Right renal cortex interstitium (tissue), 3 donors: ENCODE measurements at places on chromosomes 16 and 17.

DNA sequence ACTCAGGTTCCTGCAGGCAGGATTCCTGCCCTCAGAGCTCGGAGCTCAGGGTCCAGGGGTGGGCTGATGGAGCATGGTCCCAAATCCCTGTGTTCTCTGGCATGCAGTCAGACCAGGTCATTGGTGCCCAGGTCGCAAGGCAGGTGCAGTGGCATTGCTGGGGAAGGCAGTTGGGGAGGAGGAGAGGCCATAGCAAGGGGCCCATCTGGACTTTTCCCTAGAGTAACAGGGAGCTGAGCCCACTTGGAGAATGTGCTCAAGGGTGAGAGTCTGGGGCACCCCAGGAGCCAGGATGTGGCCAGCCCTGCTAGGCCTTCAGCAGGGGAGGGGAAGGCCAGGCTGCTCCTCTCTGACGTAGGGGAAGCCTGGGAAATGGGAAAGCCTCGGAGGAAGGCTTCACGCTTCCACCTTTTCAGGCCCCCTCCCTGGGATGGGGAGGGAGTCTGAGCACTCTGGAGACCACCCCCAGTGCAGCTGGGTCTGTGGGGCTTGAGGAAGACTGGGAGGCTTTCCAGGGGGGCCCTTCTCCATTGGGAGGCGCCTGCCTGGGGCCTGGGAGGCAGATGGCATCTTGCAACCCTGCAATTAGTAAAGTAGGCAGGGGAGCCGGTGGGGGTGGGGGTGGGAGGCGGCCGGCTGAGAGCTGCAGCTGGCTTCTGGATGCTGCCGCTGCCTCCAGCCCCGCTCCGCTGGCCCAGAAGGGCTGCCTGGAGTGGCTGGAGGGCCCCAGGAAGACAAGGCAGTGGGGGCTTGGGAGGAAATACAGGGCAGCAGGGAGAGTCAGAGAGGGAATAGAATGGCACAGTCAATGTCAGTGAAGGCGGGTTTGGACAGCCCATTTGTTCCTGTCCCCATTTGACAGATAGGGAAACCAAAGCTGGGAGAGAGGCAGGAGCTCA, 21.1 kb upstream of the DOK4 start:
- DNase-seq = no peak

DNA sequence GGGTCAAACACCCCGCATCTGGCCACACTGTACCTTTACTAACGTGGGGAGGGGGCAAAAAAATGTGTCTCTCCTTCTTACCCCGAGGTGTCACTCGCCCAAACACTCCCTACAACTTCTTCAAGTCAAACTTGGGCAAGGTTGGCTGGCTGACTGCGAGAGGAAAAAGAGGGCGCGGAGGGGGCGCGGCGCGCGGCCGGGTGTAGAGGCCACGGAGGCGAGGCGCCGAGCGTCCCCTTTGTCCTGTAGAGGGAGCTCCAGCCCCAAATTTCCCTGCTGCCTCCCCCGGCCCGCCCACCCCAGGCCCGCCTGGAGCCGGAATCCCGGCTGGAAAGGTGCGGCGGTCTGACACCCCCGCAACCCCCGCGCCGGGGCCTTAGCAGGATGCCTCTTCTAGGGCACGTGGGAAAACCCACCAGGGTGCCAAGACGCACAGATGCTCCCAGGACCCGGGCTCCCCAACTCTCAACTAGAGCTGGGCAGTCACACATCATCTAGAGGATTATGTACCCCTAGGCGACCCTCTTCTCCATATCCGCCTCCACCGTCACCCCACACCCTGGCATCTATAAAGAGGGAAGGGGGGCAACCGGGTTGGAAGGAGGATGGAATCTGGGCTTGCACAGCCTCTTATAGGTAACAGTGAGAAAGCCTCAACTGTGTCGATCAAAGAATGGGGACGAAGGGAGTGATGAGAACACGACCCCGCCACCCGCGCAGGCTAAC, 4.2 kb downstream of the IRX3 start:
- DNase-seq = no peak

DNA sequence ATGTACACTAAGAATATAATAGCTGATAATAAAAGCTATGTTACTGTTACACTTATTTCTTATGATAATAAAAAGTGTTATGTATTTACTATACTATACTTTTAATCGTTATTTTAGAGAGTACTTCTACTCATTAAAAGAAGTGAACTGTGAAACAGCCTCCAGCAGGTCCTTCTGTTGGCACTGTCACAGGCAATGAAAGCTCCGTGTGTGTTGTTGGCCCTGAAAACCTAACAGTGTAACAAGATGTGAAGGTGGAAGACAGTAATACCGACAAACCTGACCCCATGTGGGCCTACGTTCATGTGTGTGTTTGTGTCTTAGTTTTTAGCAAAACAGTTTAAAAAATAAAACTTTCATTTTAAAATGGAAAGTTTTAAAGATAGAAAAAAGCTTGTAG, 91.8 kb downstream of the STH start:
- DNase-seq = no peak

GRCh38 chr17:7503521-7503920, 19.4 kb downstream of the POLR2A start:
- no peak for DNase-seq

DNA sequence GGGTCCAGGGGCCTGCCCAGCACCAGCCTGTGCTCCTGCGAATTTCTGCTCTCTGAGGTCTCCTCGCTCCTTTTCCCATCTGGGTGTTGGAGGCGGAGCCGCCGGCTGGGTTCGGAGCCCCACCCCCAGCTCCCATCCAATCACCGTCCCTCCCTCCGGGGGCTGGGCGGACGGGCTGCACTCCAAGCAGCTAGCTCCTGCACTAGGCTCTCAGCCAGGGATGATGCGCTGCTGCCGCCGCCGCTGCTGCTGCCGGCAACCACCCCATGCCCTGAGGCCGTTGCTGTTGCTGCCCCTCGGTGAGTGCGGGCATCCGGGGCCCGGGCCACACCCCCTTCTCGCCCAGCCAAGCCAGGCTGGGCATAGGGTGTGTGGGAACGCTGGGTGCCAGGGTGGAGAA, at the start of gene NRN1L:
NRN1L (plus strand) TSS at position 202 of the 400 bp plus-strand sequence; CDS start at position 221, 19 bp downstream.
- no peak for DNase-seq

DNA sequence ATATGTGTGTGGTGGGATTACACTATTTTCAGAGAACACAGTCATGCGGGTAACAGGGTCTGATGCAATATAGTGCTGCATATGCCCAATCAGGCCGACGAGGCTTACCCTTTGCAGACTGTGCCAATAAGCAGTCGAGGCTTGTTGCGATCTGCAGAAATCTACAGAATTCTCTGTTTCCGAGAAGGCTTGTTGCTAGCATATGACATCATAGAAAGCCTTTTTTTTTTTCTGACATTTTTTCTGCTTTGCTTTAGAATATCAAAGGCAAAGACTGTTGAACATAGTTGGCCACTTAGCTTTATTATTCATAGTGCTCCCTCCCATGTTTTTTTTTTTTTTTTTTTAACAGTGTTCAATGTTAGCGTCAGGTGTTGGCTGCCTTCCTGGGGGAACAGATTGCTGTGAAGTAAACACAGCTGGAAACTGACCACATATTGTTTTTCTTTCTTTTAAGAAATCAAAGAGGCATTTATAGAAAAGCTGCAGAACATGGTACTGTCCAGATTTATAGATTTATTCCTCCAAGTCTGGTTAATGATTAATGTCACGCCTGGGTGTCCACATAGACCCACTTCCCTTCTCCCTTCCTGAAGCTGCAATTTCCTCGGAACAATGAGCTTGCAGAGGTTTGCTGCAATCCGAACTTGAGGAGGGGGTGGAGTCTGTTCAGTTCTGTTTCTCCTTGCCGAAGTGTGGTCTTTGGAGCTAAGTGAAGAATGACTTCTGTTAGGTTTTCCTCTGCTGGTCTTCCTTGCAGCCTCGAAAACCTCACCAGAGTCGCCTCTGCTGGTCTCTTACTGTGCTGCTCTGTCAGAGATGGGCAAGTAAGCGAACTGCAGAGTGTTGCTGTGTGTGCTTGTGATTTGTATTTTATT, 87.3 kb downstream of the MAP2K6 start:
- DNase-seq = peak; percentile 52

DNA sequence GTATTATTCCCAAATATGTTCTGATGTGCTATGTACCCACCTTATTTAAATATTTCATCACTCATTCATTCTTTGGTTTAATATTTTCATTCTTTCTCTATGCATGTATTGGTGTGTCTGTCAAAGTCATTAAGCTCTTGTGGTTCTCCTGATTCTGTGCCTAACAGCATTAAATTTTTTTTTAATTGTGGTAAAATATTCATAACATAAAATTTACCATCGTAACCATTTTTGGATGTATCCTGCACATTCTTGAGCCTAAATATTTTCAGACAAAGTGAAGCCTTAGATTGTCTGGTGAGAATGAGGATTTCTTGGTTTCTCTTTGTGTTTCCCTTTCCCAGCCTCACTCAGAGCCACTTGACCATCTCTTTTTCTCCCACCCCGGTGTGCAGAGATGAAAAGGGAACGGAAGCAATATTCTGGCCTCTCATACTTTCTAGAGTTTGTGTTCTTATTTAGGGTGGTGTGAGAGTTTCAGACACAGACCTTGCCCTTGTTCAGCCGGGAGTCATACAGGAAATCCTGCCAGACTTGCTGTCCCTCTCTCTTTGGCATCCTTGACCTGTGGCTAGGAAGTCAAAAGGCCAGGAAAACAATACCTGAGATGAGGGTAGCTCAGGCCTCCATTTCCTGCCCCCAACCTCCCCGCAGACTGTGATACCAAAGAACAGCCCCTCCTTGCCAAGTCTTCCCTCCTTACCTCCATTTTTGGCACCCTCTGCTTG, 4.9 kb downstream of the CCL5 start:
- DNase-seq = no peak

DNA sequence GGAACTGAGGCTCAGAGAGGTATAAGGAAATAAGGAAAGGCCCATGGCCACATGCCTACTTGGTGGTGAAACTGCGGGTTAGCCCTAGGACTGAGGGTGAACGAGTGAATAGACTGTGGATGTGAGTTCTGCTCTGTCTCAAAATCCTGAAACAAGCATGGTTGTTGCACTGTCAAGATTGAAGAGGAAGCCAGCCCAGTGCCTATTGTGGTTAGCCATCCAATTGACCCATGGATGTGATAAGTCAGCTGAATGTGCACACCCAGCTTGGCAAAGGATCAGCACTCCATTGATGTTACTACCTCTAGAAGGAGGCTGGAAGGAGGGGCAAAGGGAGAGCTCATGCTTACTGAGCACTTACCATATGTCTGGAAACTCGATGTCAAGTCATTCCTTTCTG, 4.5 kb downstream of the TMEM114 start:
- DNase-seq = no peak

- no peak for DNase-seq
Observed at GRCh38 chr16:85900027-85900792, 1.2 kb downstream of the IRF8 start.

DNA sequence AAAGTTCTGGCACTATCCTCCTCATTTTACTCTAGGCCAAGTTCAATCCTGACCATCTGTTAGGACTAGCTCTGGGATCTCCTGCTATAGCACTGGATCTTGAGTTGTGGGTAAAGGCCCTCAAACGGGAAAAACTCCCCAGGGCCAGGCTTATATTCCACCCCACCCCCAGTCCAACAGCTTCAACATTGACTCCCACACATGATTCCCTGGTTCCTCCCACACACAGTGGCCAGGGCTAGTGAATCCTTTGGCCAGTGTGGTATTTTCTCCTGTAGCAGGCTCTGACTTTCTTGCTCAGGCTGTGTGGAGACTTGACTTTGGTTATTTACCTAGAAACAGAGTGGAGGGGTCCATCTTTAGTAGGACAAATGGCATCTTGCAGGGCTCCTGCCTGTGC, 10.3 kb upstream of the AKAP10 start:
- DNase-seq = no peak

- no peak for DNase-seq
Observed at GRCh38 chr17:1485423-1486376, 6.8 kb downstream of the MYO1C start.

DNA sequence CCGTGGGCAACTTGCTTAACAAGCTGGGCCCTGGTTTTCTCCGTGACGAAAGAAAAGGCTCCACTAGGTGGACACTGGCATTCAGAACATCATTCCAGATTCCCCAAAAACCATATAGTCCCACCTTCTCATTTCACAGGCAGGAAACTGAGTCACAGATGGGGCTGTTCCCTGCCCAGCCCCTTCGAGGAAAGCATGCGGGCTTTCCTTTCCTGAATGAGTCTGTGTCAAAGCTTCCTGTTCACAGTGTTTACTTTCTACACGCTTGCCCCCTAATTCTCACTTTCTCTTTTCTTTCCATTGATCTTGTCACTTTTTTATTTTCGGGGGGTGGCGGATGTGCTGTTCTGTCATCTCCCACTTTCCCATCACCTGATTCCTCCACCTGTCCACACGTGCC, 10.3 kb upstream of the LGALS9 start:
- DNase-seq = no peak

DNA sequence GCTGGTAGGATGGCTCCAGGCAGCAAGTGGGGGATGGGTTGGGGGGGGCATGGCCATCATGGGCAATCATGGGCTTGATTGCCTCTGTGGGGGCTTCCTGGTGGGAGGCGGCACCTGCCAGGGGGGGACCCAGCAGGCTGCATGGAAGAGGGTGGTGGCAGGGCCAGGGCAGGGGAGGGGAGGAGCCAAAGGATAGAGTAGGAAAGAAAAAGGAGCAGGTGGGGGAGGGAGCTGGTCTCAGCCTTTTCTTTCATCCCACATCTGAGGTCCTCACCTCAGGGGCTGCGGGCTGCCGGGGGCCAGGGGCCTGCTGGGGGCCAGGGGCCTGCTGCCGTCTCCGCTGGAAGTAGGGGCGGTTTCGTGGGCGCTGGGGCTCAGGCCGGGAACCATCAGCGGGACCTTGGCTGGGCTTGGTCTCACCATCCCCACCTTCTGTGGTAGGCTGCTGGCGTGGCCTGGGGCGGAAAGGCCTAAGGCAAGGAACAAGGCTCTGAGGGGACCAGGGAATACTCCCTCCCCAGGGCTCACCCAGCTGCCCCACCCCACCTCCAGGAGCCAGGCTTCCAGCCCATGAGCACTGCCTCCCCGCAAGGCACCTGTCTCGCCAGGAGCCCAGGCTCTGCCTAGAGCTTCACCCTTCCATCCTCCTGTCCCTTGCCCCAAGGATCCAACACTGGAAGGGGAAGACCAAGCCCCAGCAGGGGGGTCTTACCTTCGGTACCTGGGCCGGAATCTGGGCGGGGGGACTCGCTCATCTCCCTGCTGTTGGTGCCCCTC, 5.0 kb downstream of the YBX2 start:
- DNase-seq = no peak

- no peak for DNase-seq
Observed at GRCh38 chr17:64091116-64091515, 38.8 kb downstream of the ERN1 start.

- DNase-seq = no peak
Observed at GRCh38 chr17:67322042-67322787, 44.2 kb downstream of the PSMD12 start.
